ENCODE measurements at places on chromosomes 4 and X.

- no peak for DNase-seq
These were observed 45.9 kb upstream of the PPP3CA start for GRCh38 chr4:101393256-101393655.

DNA sequence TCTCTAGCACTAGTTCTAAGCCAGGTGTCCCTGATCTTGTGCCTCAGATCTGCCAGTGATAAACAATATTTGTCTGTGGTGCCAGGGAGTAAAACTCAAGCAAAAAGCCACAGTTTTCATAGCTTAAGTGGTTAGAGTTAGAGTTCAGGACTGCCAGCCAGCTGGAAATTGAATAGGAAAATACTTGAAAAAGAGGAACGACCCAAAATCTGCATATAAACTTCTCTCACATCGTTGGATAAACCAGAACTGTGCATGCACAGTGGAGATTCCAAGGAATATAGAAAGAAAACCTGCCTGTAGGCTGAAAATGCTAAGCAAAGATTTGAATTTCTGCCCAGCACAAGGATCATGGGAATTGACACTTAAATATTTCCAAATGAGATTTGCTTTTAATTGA lies 35.0 kb upstream of the GNPDA2 start:
- no peak for DNase-seq

DNA sequence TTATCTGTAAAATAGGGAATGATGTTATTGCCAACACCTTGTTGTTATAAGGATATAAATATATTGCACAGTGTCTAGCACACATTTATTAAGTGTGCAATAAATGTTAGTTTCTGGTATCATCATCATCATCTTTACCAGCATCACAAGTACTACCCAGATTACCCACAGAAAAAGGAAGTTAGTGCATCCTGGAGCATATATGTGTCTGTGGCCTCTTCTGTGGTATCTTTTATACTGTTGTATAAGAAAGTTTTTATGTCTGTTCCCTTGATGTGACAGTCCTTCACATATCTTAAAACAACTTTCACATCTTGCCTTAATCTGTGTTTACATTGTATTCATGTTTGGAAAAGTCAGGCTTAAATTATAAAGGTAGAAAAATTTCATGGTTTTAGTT lies 10.0 kb downstream of the EXOSC9 start:
- no peak for DNase-seq

DNA sequence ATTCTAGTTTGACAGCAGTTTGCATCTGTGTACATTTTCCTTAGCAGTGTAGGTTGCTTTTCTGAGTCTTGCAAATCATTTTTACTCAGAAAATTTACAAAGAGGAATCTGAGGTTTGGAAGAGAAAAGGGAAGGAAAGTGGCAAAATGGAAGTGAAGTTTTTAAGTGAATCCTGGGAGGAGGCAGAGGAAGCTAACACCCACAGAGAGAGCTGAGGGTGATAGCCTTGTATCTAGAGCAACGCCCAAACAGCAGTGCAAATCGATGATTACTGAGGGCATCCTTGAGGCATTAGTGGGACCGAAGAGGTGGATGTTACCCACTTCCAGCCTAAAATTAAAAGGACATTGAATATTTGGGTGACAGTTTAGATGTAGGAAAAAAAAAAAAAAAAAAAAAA lies 31.8 kb downstream of the KLF3 start:
- no peak for DNase-seq

- no peak for DNase-seq
These were observed 25.2 kb downstream of the RWDD4 start for GRCh38 chr4:183633476-183634400.

GRCh38 chr4:140448162-140448561 lies 20.7 kb upstream of the CLGN start:
- DNase-seq = no peak

GRCh38 chrX:105190252-105190853 lies 30.1 kb downstream of the TEX13A start:
- DNase-seq = peak; percentile 40

DNA sequence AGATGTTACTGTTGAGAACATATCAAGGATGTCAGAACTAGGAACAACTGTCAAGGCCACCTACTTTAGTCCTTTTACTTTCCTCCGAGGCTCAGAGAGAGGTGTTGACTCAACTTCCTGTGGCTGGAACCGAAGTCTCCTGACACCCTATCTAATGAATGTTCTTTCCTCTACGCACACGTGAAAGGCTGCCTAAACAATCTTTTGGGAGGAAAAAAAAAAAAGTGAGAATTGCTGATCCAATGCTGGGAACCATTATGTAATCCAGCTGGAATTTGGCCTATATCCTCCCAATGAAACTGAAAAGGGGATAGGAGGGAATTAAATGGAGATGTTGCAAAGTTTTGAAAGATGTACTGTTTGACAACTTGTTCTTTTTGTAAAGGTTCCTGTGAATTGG lies 8.3 kb upstream of the MAP7D3 start:
- DNase-seq = peak; percentile 79

GRCh38 chr4:77100234-77100633 lies 24.4 kb upstream of the CCNI start:
- peak; percentile 29 for DNase-seq

GRCh38 chr4:156832886-156833285 lies 138.7 kb downstream of the PDGFC start:
- no peak for DNase-seq

GRCh38 chrX:15216280-15216679 lies 53.6 kb downstream of the ASB9 start:
- no peak for DNase-seq

DNA sequence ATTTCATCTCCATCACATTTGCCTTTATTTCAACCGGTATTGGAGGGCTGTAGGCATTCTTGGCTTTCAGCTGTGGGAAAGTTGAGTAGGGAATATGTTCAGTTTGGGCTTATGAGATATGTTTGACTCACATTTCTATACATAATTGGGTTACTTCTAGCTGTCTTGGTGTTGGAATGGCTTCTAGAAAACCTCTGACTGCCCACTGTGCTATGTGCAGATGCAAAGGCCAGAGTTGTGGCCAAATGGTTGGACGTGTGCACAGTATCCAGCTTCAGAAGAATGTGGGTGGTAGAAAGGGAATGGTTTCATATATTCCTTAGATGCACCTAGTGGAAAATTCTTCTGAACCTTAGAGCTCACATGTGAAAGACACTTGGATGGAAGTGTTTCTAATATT lies 92.6 kb upstream of the H2AZ1 start:
- no peak for DNase-seq

- DNase-seq = peak; percentile 45
These were observed 13.8 kb downstream of the MAD2L1 start for GRCh38 chr4:120052856-120053255.

DNA sequence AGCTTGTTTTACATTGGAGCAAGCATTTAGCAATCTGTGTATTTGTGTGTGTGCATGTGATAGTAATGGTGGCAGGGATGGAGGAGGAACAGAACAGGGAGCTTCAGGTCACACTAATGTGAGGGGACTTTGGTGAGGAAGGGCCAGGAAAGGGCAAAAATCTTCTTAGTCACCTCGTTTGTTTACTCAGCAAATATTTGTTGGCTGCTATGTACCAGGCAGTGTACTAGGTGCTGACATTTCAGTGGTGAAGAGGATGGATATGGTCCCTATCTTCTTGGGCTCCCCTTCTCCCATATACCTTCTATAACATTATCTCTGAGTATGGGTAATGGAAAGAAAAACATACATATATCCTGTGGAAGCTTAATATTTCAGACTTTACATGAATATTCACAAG lies 48.5 kb upstream of the HDAC8 start:
- no peak for DNase-seq

DNA sequence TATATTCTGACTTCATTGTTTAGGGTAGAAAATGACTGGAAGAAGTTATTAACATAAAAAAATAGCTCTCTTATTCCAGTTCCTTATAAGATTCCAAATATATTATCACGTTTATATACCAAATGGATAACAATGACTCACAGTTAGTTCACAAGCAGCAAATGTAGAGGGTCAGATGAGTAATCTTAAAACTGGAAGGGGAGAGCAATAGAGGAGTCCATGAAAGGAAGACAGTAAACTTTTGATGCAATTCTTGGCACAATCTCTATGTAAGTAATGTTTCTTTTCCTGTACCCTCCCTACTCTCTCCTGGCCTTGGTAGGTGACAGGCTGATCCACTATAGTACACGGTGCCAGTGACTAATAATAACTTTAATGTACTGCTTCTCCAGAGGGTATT lies 259.0 kb upstream of the TRPC5 start:
- DNase-seq = no peak

- DNase-seq = peak; percentile 91
These were observed 44.3 kb downstream of the BMPR1B start for GRCh38 chr4:94802091-94802490.

GRCh38 chr4:985123-985830 lies 1.6 kb upstream of the IDUA start:
- DNase-seq = peak; percentile 69

- DNase-seq = peak; percentile 73
These were observed 62.3 kb upstream of the ADAMTS3 start for GRCh38 chr4:72631296-72631695.

DNA sequence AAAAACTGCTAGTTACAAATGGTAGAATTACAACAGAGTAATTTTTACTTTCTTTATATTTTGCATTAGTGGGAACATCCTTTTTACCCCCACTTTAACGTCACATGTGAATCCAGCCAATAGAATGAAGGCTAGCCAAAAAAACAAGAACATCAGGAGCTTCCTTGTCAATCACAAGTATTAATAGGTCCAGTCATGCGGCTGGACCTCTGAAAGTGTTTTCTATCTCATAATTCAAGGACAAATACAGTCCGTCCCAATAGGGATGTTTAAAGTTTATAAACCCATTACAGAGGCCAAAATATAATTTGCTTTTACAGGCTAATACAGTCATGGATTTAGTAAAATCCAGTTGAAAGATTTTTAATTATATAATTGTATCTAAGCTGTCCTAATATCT lies 110.7 kb downstream of the APBB2 start:
- DNase-seq = no peak

DNA sequence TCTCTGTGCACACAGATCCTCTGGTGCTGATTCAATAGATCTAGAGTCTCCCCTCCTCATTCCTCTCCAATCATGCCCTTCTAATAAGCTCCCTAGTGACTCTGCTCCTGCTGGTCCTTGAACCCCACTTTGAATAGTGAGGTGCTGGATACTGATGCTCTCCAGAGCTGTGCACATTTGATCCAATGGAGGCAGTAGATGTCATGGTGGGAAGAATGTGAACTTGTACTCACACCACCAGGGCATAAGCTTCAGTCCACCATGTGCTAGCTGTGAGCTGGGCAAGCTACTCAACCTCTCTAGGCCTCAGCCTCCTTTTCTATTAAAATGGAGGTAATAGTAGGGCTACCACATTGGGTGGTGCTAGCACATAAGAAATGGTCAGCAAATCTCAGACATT lies 241.1 kb downstream of the SPATA18 start:
- DNase-seq = no peak

- no peak for DNase-seq
These were observed 7.3 kb downstream of the PLP1 start for GRCh38 chrX:103783971-103784370.

DNA sequence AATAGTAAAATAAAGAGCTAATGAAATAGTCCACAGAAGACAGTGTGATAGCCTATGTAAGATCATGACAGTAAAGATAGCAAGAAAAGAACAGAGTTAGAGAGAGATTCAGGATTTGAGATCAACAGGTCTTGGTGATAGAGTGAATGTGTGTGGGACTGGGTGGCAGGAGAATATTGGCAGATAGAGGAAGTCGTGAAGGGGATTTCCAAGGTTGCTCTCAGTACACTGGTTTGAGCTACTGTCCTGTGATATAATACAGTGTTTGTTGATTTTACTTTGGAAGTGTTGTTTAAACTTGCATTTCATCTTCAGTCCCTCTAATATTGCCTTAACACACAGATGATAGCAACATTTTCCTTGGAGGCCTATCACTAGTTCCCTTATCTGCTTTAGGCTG lies 44.1 kb downstream of the DTHD1 start:
- DNase-seq = no peak

DNA sequence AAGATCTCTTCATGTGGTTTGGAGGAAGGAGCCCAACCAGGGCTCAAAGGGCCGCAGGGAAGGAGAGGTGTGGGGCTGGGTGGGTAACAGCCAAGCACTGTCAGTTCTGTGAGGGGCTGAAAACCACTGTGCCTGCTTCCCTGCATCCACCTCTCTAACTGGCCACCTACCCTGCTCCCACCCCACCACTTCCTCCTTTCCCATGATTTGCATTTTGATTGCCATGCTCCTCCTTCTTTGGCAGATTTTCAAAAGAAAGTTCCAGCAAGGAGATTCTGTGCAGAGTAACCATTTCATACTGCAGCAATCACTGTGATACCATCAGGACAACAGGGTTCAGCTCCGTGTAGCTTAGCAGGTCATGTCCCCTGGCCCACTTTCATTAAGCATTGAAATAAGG lies 1.8 kb downstream of the ZNF674 start:
- no peak for DNase-seq

Measured in cardiac muscle cell (in vitro differentiated cells and primary cell).